ENCODE measurements at places on chromosomes 2 and 18. TPM values are rescaled to one million over a fixed set of nuclear protein-coding genes. Genes with fewer than 3 reads are reported as not detected.

GRCh38 chr18:26432651-26433424 lies 115.5 kb downstream of the KCTD1 start:
- H3K4me3 ChIP-seq, result no peak overlapping the region
- H3K4me1 ChIP-seq, result no peaks in the 10 kb centered on the region
- no peaks in the 10 kb centered on the region for H3K27me3 ChIP-seq

DNA sequence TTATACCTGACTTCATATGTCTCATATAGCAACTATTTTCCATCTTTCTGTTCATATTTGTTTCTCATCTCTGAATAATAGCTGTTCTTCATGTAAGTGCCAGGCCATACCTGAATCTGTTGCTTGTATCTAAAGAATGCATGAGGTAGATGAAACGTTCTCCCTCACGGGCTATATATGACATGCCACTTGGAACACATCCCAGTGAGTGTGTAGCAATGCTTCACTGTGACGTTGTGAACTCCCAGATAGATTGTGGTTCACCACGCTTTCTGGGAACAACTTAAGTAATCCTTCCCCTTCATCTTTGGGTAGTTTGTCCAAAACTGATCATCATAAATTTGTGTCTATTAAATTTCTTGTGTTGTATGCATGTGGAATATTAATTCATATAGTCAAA lies 60.1 kb downstream of the RDH14 start:
- H3K4me1 ChIP-seq, result no peaks in the 10 kb centered on the region
- no peaks in the 10 kb centered on the region for H3K27me3 ChIP-seq
- H3K36me3 ChIP-seq, result no peaks in the 10 kb centered on the region
- no peak overlapping the region for H3K4me3 ChIP-seq

RTP5 gene
- total RNA-seq, result not detected

CRYBA2 gene
- total RNA-seq, result not detected

LIPG gene
- not detected for total RNA-seq

MC4R gene
- not detected for total RNA-seq
